SJCRH30 (cell line): ENCODE measurements at places on chromosomes 5 and 9. TPM values are rescaled to one million over a fixed set of nuclear protein-coding genes. Genes with fewer than 3 reads are reported as not detected.

DNA sequence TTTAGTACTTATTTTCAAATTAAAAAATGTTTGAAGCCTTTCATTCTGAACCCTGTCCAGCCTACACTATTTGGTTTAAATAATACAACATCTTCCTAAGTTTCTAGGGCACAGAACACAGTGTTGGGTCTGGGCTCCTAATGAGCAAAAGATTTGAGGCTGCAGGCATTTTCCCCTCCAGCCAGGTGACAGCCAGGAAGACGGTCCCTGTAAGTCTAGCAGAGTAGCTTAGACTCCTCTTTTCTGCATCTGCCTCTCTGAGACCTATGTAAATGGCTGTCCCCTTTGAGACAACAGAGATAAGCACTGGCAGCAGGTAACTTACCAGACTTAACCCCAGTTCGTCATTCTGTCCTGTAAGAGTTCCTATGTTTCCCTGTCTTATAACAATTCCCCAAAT is 141.8 kb downstream of the CDC42SE2 start:
- H3K27ac ChIP-seq, result no peak overlapping the region
- DNase-seq, result no peak
- H3K27me3 ChIP-seq, result no peaks in the 10 kb centered on the region
- H3K36me3 ChIP-seq, result peaks cover 13% of the 10 kb centered on the region

GRCh38 chr5:107696498-107696897 is 25.8 kb upstream of the EFNA5 start:
- DNase-seq, result no peak
- H3K36me3 ChIP-seq, result no peaks in the 10 kb centered on the region

- H3K27me3 ChIP-seq, result no peaks in the 10 kb centered on the region
- no peak for DNase-seq
- peaks cover 77% of the 10 kb centered on the region for H3K36me3 ChIP-seq
- peaks cover 7% of the 10 kb centered on the region for H3K4me1 ChIP-seq
- H3K4me3 ChIP-seq, result no peak overlapping the region
Measured at GRCh38 chr9:123080444-123080843, 47.0 kb downstream of the GPR21 start.

GRCh38 chr5:114250536-114250935 is 111.3 kb upstream of the KCNN2 start:
- H3K36me3 ChIP-seq, result no peaks in the 10 kb centered on the region
- H3K4me1 ChIP-seq, result no peaks in the 10 kb centered on the region
- no peak for DNase-seq
- H3K27ac ChIP-seq, result no peak overlapping the region
- H3K4me3 ChIP-seq, result no peak overlapping the region

GRCh38 chr5:3004361-3005080 is 253.0 kb upstream of the IRX2 start:
- H3K4me1 ChIP-seq, result no peaks in the 10 kb centered on the region
- no peak for DNase-seq
- no peaks in the 10 kb centered on the region for H3K36me3 ChIP-seq
- H3K4me3 ChIP-seq, result no peak overlapping the region

GRCh38 chr9:89812556-89813181 is 207.9 kb downstream of the GADD45G start:
- H3K4me1 ChIP-seq, result peaks cover 38% of the 10 kb centered on the region
- no peaks in the 10 kb centered on the region for H3K36me3 ChIP-seq
- no peaks in the 10 kb centered on the region for H3K27me3 ChIP-seq
- H3K4me3 ChIP-seq, result no peak overlapping the region
- H3K27ac ChIP-seq, result no peak overlapping the region

- H3K4me3 ChIP-seq, result no peak overlapping the region
- H3K4me1 ChIP-seq, result peaks cover 3% of the 10 kb centered on the region; the same call in 1 of the 2 replicates
- DNase-seq, result no peak
- H3K27ac ChIP-seq, result no peak overlapping the region
- no peaks in the 10 kb centered on the region for H3K36me3 ChIP-seq
Measured at GRCh38 chr9:38358390-38359296, 33.9 kb upstream of the ALDH1B1 start.

- no peak overlapping the region for H3K27ac ChIP-seq
- no peak overlapping the region for H3K4me3 ChIP-seq
- H3K4me1 ChIP-seq, result no peaks in the 10 kb centered on the region
- H3K36me3 ChIP-seq, result no peaks in the 10 kb centered on the region
Measured at GRCh38 chr5:1172670-1173404, 28.6 kb upstream of the SLC6A19 start.

- no peak for DNase-seq
- no peaks in the 10 kb centered on the region for H3K27me3 ChIP-seq
- no peak overlapping the region for H3K27ac ChIP-seq
- H3K4me3 ChIP-seq, result no peak overlapping the region
Measured at GRCh38 chr9:93480262-93480661, 26.9 kb upstream of the FAM120AOS start.

DNA sequence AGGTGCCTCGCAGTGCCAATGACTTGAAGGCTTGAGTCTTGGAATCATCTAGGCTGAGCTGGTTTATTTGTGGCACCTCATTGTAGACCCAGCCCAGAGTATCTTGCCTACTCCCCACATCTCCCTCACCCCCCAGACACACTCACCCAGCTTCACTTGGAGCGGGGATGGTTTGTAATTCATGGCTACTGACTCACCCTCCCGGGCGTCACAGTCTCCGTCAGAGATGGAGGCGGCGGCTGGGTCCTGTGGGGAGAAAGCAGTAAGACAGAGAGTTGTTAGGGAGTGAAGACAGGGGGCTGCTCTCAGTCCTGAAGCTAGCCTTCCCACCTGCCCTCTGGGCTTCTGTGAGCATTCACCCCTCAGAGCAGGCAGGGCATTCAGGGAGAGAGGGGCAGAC is 29.0 kb upstream of the MYORG start:
- H3K4me1 ChIP-seq, result no peaks in the 10 kb centered on the region
- no peak overlapping the region for H3K27ac ChIP-seq
- DNase-seq, result no peak

DNA sequence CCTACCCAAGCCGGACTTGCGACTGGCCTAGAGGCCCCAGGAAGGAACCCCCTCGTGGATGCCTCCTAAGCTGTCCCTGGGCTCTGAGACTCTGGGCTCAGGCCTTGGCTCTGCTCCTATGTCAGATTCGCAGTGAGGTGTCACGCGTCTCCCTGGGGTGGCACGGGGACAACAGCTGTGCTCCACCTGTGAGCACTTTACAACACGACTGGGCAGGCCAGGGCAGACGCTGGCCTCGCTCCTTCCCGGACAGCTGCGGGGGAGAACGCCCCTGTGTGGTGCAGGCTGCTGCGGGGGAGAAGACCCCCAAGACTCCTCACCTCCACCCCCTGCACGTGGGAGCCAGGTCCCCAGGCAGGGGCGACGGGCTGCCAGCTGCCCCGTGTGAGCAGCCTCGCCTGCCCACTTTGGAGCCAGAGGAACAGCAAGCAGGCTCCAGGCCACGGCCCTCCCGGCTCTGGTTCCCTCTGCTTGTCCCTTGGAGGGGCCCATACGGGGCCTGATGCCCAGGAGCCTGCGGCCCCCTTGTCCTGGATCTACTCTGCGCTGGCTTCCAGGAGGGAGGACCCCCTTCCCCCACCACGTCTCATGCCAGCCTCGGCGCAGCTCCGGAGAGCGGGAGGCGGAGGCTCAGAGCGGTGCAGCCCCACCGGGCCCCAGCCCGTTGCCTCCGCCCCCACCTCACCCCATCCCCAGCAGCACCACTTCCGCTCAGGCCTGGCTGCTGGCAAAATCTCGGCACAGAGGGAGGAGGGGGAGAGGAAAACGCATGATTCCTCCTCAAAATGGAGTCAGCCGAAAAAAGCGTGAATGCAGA is 36.0 kb downstream of the SARDH start:
- H3K4me3 ChIP-seq, result no peak overlapping the region
- no peaks in the 10 kb centered on the region for H3K36me3 ChIP-seq
- H3K27ac ChIP-seq, result peak overlapping the region; percentile 69
- H3K27me3 ChIP-seq, result no peaks in the 10 kb centered on the region
- DNase-seq, result peak; percentile 52

DNA sequence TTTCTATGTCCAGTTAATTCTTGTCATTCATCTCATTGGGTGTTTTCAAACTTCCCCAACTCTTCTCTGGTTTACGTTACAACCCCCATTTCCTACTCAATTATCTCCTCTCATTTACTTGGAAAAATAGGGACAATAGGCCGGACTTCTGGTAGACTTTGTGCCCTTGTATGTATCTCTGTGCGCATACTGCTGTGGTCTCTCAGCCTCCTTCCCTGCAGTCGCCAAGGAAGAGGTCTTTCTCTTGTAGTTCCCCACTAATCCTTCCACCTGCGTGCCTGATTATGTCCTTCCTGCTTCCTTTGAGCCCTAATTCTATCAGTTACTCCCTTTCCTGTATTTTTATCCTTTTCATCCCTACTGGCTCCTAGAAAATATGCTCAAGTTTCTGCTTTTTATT is 176.3 kb downstream of the GDNF start:
- H3K27ac ChIP-seq, result no peak overlapping the region
- H3K4me1 ChIP-seq, result peaks cover 34% of the 10 kb centered on the region
- no peak for DNase-seq
- H3K27me3 ChIP-seq, result no peaks in the 10 kb centered on the region
- H3K36me3 ChIP-seq, result no peaks in the 10 kb centered on the region

DNA sequence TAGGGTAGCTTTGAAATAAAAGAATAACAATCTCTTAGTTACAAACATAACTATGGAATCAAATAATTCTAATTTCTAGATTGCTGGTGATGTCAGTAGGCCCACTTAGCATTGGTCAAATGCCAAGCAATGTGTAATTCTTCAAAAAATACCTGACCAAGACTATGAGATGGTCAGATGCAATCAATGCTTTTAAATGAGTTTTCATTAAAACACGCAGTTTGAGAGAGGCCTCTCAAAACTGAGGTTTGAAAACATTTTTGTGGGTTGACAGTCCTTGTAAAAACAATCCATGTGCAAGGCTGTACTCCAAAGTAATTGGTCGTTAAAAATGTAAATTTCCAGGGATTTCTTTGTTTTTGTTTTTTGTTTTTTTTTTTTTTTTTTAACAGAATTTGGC is 1.2 kb upstream of the RLN2 start:
- H3K27ac ChIP-seq, result no peak overlapping the region
- no peak overlapping the region for H3K4me3 ChIP-seq
- no peaks in the 10 kb centered on the region for H3K4me1 ChIP-seq
- DNase-seq, result no peak
- H3K27me3 ChIP-seq, result no peaks in the 10 kb centered on the region

DNA sequence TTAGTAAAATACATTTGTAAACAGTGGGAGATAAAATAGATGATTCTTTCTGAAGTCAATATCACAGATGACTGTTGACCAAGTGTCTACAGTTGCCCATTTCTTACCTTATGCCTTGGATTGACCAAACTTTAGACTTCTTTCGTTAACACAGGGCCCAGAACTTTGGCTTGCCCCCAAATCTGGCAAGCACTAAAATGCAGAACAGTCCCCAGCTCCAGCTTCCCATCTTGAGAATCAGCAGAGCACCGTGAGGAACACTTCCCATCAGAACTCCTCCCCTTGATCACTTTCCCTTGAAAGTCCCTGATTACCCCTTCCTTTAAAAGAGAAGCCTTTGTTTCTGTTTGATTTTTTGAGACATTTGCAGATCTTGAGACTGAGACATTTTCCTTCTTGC is 1039.9 kb downstream of the TLE1 start:
- DNase-seq, result peak; percentile 13
- no peaks in the 10 kb centered on the region for H3K27me3 ChIP-seq
- H3K4me3 ChIP-seq, result no peak overlapping the region
- H3K27ac ChIP-seq, result peak overlapping the region; percentile 59
- no peaks in the 10 kb centered on the region for H3K36me3 ChIP-seq

GRCh38 chr5:32506799-32507198 is 62.3 kb upstream of the ZFR start:
- no peak overlapping the region for H3K4me3 ChIP-seq
- H3K4me1 ChIP-seq, result peaks cover 40% of the 10 kb centered on the region
- no peaks in the 10 kb centered on the region for H3K27me3 ChIP-seq
- H3K27ac ChIP-seq, result peak overlapping the region; percentile 81

- no peak overlapping the region for H3K27ac ChIP-seq
- no peak overlapping the region for H3K4me3 ChIP-seq
- DNase-seq, result no peak
- no peaks in the 10 kb centered on the region for H3K27me3 ChIP-seq
- no peaks in the 10 kb centered on the region for H3K36me3 ChIP-seq
- H3K4me1 ChIP-seq, result no peaks in the 10 kb centered on the region; the same call in 1 of the 2 replicates
Measured at GRCh38 chr5:125142458-125142857, 396.0 kb upstream of the ZNF608 start.

- no peaks in the 10 kb centered on the region for H3K27me3 ChIP-seq
- H3K4me3 ChIP-seq, result no peak overlapping the region
- no peak overlapping the region for H3K27ac ChIP-seq
- no peaks in the 10 kb centered on the region for H3K4me1 ChIP-seq
Measured at GRCh38 chr5:75081510-75081909, 29.2 kb upstream of the GCNT4 start.

DNA sequence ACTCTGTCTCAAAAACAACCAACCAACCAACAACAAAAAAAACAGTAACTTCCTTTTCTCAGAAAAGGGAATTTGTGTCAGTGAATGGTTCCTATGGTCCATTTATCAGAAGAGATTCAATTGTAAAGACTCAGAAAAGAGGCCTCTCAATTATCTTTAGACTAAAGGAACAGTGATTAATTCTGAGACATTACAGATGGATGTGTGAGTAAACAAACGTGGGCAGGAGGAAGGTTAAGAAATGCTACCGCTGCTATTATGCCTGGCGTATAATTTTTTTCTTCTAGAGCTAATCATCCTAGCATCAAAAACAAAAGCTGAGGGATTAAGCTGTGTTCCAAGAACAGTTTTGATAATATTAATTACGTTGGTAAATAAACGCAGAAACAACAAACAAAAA is 52.9 kb upstream of the JMY start:
- H3K4me3 ChIP-seq, result no peak overlapping the region
- no peak overlapping the region for H3K27ac ChIP-seq
- no peaks in the 10 kb centered on the region for H3K27me3 ChIP-seq
- no peaks in the 10 kb centered on the region for H3K36me3 ChIP-seq

DNA sequence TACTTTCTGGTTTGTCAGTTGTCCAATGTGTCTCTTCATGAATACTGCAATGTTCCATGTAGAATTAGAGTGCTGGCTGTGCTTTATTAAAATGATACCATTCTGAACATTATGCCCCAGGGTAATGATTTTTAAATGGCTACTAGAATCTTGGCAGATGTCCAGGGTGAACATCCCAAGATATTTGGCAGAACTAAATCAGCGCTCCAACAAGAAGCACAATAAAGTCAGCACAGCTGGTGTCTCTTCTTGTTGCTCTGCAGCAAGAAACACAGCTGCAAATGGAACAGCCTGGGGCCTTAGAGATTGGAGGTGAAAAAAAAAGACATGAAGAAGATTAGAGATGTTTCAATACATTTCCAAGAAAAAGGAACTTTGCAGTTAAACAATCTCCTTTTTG is 248.3 kb downstream of the CDH18 start:
- no peaks in the 10 kb centered on the region for H3K36me3 ChIP-seq
- H3K27ac ChIP-seq, result no peak overlapping the region
- H3K27me3 ChIP-seq, result no peaks in the 10 kb centered on the region
- H3K4me3 ChIP-seq, result no peak overlapping the region
- DNase-seq, result peak; percentile 9

The FBXL7 gene
- total RNA-seq, result 13.6 and 15.1 TPM in 2 replicates

The EIF4E1B gene
- not detected in 2 replicates for total RNA-seq

The WDR38 gene
- total RNA-seq, result not detected in 2 replicates

The GLRA1 gene
- total RNA-seq, result not detected in 2 replicates

The LRRC19 gene
- total RNA-seq, result not detected in 2 replicates

The PCDHB14 gene
- total RNA-seq, result 10.9 and 11.2 TPM in 2 replicates

The PAPPA gene
- 2.5 and 2.8 TPM in 2 replicates for total RNA-seq

The ARL10 gene
- 5.7 and 6.5 TPM in 2 replicates for total RNA-seq

The CD274 gene
- 0.49 and 1.8 TPM in 2 replicates for total RNA-seq

The PALM2AKAP2 gene
- 39.6 and 43.4 TPM in 2 replicates for total RNA-seq

The ESM1 gene
- not detected in 2 replicates for total RNA-seq

The KIF27 gene
- total RNA-seq, result 2.0 and 3.9 TPM in 2 replicates
